Activated CD4-positive, CD25-positive, alpha-beta regulatory T cell treated with anti-CD3 and anti-CD28 coated beads, Interleukin-2, amount 50 U/mL, for 72 hours (primary cell): ENCODE measurements at places on chromosomes 4 and X.

GRCh38 chrX:135437867-135438733 is 16.4 kb downstream of the SMIM10L2A start:
- no peak for DNase-seq

DNA sequence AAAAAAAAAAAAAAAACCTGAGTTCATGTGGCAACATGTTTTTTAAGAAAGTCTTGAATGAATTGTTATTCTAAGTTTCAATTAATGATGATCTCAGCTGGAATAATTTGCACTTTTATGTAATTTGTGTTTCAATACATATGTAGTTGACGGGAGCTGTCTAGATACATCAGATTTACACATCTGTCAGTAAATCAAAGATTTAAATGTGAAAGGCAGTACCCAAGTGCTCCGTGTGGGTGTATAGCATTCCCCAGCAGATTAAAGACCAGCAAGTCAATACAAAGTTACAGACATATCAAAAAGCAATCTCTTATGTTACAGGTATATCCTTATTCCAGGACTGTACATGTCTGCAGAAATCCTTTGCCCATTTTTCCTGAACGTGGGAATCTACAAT is 35.2 kb downstream of the SYNPO2 start:
- DNase-seq: no peak

- DNase-seq: peak; percentile 54
These were observed 4.0 kb downstream of the HERC6 start for GRCh38 chr4:88382621-88383020.

- DNase-seq: no peak
These were observed 41.9 kb downstream of the HADH start for GRCh38 chr4:108031427-108032083.

GRCh38 chr4:148162519-148162918 is 279.7 kb downstream of the NR3C2 start:
- no peak for DNase-seq

DNA sequence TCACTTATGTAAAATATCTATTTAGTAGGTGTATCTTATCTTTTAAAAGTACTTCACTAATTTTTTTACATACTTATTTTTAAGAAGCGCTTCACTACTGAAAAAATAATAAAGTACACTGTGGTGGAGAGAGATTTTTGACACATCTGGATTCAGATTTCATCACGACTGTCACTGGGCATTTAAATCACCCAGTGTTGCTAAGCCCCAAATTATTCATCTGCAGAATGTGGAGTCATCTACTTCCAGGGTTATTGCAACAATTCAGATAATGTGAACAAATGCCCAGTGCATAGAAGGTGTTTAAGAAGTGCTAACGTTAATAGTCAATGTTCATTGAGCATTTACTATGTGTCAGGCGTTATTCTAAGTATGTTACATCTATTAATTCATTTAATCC is 41.8 kb downstream of the AASDH start:
- no peak for DNase-seq

- no peak for DNase-seq
These were observed 9.7 kb downstream of the SOD3 start for GRCh38 chr4:24805067-24805466.

GRCh38 chr4:54152846-54153600 is 53.1 kb downstream of the GSX2 start:
- DNase-seq: no peak

- peak; percentile 31 for DNase-seq
These were observed 657 bp upstream of the ANKRD50 start for GRCh38 chr4:124713185-124713592.

GRCh38 chr4:104860238-104861123 is 286.2 kb upstream of the TET2 start:
- no peak for DNase-seq

DNA sequence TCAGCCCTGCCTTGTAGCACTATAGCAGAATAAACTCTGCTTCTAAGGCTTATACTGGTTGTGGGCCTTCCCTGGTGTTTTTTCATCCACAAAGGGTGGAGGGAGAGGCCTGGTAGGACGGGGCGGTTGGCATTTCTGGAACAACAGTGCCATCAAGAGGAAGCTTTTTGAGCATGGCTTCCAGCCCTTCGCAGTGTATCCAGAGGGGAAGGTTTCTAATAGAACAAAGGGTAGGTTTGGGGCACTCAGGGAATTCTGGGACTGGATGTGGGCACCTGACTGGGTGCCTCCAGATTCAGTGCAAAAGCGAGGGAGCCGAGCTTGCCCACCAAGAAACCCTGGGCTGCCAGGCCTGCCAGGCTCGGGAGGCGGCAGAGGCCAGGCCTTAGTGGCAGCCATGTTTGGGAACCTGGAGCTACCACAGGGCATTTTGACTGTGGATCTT is 229.6 kb upstream of the AGTR2 start:
- no peak for DNase-seq

DNA sequence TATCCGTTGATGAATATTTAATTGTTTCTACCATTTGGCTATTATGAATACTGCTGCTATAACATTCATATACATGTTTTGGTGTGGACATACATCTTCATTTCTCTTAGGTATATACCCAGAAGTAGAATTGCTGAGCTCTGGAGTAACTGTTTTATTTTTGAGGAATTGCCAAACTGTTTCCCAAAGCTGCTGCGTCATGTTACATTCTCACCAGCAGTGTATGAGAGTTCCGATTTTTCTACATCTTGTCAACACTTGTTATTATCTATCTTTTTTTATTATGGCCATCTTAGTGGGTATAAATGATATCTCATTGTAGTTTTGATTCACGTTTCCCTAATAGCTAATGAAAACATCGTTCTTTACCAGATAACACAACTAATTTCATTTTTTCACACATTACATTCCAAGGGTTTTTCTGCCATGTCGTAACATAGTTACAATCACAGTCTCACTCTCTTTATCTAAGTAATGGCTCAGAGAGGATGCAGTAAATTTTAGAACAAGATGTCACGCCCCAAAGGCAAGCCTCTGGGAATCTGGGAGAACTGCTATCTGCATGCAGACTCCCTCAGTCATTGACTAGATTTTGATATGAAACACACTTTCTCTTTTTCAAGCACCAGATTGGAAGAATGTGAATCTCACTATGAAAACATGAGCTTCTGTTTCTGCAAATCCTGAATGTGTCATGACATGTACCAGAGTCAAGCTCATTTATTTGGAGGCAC is 10.3 kb downstream of the ARHGAP6 start:
- no peak for DNase-seq
